ENCODE measurements at places on chromosomes 1 and 21. TPM values are rescaled to one million over a fixed set of nuclear protein-coding genes. Genes with fewer than 3 reads are reported as not detected.

ETV3L gene
- total RNA-seq, result not detected

MORC3 gene
- 39.4 TPM for total RNA-seq

DNA sequence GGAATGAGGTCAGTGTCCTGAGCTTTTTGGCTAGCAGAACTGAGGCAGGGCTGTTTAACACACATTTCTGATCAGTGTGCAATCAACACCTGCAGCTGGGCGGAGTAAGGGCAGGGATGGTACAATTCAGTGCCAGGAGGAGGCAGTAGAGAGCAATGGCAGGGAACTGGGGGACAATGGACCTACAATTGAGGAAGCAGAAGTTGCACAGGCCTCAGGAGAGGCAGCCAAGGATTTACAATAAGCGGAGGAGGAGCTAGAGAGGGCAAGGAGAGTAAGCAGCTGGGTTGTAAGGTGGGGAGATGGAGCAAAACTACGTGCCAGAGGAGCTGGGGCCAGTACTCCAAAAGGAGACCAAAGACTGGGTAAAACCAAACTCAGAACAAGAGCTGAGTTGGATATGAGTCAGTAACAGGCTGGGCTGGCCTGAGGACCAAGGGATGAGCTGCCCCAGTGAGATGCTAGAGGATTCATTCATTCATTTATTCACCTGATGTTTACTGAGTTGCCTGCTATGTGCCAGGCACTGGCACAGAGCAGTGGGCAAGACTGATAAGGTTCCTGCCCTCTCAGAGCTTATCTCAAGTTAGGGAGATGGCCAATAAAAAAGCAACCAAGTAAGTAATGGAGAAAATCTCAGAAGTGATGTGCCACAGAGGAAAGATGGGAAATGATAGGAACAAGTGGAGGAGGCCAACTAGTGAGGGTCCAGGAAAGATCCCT, 10.4 kb upstream of the GALE start:
- no peaks in the 10 kb centered on the region for H3K27me3 ChIP-seq
- peaks cover 43% of the 10 kb centered on the region for H3K36me3 ChIP-seq
- H3K27ac ChIP-seq, result no peak overlapping the region
- no peaks in the 10 kb centered on the region for H3K4me1 ChIP-seq
- H3K4me3 ChIP-seq, result no peak overlapping the region

LAMC1 gene
- total RNA-seq, result 394 TPM

- H3K36me3 ChIP-seq, result no peaks in the 10 kb centered on the region
- H3K27ac ChIP-seq, result no peak overlapping the region
- no peak for DNase-seq
- peaks cover 37% of the 10 kb centered on the region for H3K4me1 ChIP-seq
- no peak overlapping the region for H3K4me3 ChIP-seq
Measured at GRCh38 chr1:201692555-201693394, 136.2 kb upstream of the IPO9 start.

GRCh38 chr1:12521096-12521495, 96.9 kb downstream of the DHRS3 start:
- no peak overlapping the region for H3K4me3 ChIP-seq
- DNase-seq, result no peak

RAB25 gene
- total RNA-seq, result not detected

PROK1 gene
- not detected for total RNA-seq

- H3K4me3 ChIP-seq, result no peak overlapping the region
- no peaks in the 10 kb centered on the region for H3K36me3 ChIP-seq
- H3K4me1 ChIP-seq, result no peaks in the 10 kb centered on the region
Measured at GRCh38 chr21:31248598-31248997, 95.5 kb downstream of the TIAM1 start.

DNA sequence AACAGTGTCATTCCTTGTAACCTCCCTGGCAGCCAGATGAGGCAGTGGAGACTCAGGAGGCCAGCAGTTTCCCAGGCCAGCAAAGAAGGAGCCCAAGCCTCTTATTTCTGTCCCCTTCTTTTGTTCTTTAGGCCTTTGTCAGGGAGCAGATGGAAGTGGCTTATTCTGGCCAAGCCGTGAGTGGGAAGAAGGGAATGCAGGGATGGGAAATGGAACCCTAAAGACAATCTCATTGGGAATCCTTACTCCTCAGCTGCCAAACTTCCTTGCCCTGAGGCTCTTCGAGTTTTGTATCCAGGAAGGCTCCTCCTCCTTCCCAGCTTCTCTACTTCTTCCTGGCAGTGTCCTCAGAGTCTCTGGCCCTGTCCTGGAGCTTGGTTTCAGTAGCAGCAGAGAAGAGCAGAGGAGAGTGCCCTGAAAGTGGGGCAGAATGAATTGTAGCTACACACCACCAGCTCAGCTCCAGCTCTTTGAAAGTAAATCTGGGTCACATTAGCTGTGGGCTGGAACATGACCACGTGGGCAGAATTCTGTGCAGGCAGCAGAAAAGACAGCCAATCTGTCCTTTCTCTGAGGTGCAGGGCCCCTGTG, 63.9 kb downstream of the NDUFS5 start:
- no peak overlapping the region for H3K27ac ChIP-seq
- H3K4me3 ChIP-seq, result no peak overlapping the region
- peaks cover 13% of the 10 kb centered on the region for H3K4me1 ChIP-seq
- H3K36me3 ChIP-seq, result no peaks in the 10 kb centered on the region

DNA sequence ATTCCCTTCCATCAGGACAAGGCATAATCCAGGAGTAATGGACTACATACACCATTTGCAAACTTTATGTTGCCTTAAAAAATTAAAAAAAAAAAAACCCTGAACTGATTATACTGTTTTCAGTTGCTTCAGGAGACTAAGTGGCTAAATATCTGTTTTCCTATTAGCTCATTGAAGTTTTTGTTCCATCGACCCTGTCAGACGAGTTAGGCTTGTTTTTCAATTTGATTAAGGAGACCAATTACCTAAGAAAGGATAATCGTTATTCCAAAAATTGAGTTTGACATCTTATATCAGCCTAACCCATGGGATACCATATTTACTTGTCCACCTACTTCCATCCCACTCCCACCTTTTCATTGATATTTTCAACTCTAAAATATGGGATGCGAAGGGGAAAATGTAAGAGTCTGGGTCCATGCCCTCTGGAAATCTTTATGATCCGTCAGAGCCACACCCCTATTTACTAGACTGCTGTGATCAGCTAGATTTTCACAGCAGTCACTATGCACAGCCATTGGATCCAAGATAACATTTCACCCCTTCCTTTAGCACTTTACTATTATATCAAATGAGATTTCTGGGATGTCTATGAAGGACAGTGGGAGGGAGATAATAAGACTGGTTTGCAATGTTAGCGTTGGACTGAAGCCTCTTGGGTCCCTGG, 41.0 kb downstream of the IL12RB2 start:
- H3K27me3 ChIP-seq, result peaks cover 4% of the 10 kb centered on the region
- no peak overlapping the region for H3K4me3 ChIP-seq
- no peak overlapping the region for H3K27ac ChIP-seq
- no peaks in the 10 kb centered on the region for H3K4me1 ChIP-seq
- DNase-seq, result no peak
- H3K36me3 ChIP-seq, result no peaks in the 10 kb centered on the region

DNA sequence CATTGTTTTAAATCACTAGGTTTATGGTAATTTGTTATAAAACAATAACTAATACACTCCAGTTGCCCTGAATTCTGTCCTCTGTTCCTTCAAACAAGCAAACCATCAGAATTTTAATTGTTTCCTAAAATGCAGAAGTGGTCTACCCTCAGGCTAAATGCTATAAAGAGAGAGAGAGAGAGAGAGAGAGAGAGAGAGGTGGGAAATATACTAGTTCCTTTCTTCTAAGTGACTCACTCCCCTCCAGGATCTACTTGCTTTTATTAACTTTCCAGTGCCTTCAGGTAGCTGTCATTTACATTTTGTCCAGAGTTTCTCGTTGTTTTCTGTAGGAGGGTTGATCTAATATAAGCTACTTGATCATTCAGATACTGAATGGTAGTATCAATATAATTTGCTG, 26.4 kb downstream of the LRRC53 start:
- H3K27me3 ChIP-seq, result no peaks in the 10 kb centered on the region
- H3K4me3 ChIP-seq, result no peak overlapping the region
- DNase-seq, result no peak
- no peaks in the 10 kb centered on the region for H3K36me3 ChIP-seq
- H3K27ac ChIP-seq, result no peak overlapping the region

PLPPR5 gene
- under 0.01 TPM for total RNA-seq

GRCh38 chr1:11877074-11877473, 18.3 kb upstream of the NPPB start:
- no peak overlapping the region for H3K27ac ChIP-seq
- no peak overlapping the region for H3K4me3 ChIP-seq
- peaks cover 65% of the 10 kb centered on the region for H3K27me3 ChIP-seq
- H3K4me1 ChIP-seq, result no peaks in the 10 kb centered on the region

LIPI gene
- total RNA-seq, result not detected

- no peak overlapping the region for H3K27ac ChIP-seq
- no peak for DNase-seq
- no peaks in the 10 kb centered on the region for H3K36me3 ChIP-seq
Measured at GRCh38 chr1:162256287-162256686, 120.4 kb downstream of the SPATA46 start.

OR2T33 gene
- total RNA-seq, result not detected

- H3K36me3 ChIP-seq, result no peaks in the 10 kb centered on the region
- no peak for DNase-seq
- H3K27me3 ChIP-seq, result peaks cover 3% of the 10 kb centered on the region
- no peak overlapping the region for H3K4me3 ChIP-seq
- H3K4me1 ChIP-seq, result no peaks in the 10 kb centered on the region
- no peak overlapping the region for H3K27ac ChIP-seq
Measured at GRCh38 chr1:89203166-89203565, 4.4 kb upstream of the GBP4 start.

- H3K4me3 ChIP-seq, result no peak overlapping the region
- H3K27me3 ChIP-seq, result no peaks in the 10 kb centered on the region
- no peak overlapping the region for H3K27ac ChIP-seq
- DNase-seq, result no peak
- H3K36me3 ChIP-seq, result no peaks in the 10 kb centered on the region
Measured at GRCh38 chr1:210053126-210053525, 115.1 kb downstream of the SYT14 start.

INSRR gene
- total RNA-seq, result not detected

DNA sequence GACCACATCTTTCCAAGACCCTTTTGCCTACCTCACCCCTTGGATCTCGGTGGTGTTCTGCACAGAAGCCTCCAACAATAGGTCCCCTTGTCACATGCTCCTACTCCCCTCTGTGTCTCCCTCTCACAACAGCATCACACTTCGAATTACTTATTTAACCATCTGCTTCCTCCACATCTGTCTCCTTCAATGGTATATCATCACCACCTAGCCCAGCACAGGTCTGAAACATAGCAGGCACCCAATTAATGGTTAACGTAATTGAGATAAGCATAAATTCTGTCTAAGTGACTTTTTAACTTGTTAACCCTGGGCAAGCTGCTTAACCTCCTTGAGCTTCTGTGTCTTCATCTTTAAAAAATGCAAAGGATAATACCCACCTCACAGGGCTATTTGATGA, 100.3 kb upstream of the BARHL2 start:
- no peaks in the 10 kb centered on the region for H3K36me3 ChIP-seq
- no peaks in the 10 kb centered on the region for H3K4me1 ChIP-seq
- H3K4me3 ChIP-seq, result no peak overlapping the region
- DNase-seq, result no peak

SLC9C2 gene
- total RNA-seq, result not detected

DNA sequence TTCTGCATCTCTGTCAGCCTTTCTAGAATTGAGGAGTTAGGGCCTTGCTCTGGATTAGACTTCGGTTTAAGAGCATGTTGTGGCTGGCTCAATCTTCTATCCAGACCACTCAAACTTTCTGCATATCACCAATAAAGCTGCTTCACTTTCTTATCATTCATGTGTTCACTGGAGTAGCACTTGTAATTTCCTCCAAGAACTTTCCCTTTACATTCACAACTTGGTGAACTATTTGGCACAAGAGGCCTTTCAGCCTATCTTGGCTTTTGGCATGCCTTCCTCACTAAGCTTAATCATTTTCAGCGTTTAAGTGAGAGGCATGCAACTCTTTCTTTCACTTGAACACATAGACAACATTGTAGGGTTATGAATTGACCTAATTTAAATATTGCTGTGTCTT, 3.6 kb upstream of the HORMAD1 start:
- no peak overlapping the region for H3K27ac ChIP-seq
- no peaks in the 10 kb centered on the region for H3K36me3 ChIP-seq
- no peaks in the 10 kb centered on the region for H3K4me1 ChIP-seq
- no peak overlapping the region for H3K4me3 ChIP-seq
